ENCODE measurements at places on chromosomes 12 and 14. TPM values are rescaled to one million over a fixed set of nuclear protein-coding genes. Genes with fewer than 3 reads are reported as not detected.
A peak's percentile ranks its signal among the peaks of the same experiment; 100 is the strongest.

DNA sequence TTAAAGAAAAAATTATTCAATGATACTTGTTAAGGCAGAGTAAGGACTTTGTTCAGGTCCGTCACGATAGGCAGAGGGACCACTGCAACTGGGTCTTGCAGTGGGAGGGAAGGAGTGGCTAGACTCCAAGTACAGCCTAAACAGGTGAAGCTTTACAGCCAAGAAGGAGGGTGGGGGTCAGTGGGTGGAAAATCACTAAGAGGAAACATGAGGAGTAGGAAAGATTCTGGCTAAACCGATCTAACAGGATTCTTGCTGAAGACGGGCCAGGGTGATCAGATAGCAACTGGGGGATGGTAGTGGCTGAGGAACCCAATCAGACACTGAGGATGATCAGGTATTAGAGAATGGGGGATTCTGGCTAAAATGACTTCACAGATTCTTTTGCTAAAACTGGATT, 100.2 kb downstream of the TTC7B start:
- DNase-seq, result peak; percentile 65

GRCh38 chr14:100664841-100665510, 61.7 kb upstream of the DLK1 start:
- peak; percentile 61 for DNase-seq

DNA sequence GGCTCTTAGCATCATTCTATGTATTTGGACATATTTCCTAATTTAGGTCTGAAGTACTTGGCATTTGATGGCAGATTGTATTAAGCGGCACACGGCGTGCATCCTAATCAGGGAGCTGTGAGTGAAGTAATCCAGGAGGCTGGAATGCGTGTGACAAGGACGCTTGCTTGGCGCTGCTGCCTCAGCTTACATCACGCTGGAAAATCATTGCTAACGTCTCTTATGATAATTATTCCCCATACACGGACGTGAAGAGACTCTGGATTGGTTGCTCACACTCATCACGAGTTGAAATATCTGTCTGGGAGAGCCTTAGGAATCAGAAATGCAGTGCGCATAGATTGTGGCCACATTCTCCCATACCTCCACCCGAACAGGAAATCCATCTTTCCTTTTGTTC, 85.3 kb downstream of the FBXW8 start:
- no peak for DNase-seq

DNA sequence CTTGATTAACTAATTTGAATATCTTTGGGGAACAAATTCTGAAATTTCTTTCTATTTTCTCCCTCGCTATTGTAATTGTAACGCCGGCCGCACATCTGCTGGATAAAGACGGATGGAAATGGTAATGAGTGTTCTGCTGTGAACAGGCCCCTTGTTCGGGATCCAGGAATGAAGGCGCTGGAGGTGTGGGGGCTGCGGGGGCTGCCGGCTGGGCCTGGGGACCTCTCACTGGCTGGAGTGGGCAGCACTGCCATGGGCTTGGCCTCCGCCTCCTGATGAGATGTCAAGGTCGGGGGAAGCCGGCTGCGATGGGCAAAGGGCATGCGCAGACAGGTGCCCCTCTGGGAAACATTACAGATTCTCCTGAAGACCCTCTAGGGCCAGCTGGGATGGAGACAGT, 175.4 kb downstream of the PHETA1 start:
- DNase-seq, result no peak

- DNase-seq, result no peak
These were observed 58.8 kb downstream of the TRMT5 start for GRCh38 chr14:60922050-60922449.

- DNase-seq, result no peak
These were observed 4.6 kb downstream of the TTC7B start for GRCh38 chr14:90811641-90812040.

DNA sequence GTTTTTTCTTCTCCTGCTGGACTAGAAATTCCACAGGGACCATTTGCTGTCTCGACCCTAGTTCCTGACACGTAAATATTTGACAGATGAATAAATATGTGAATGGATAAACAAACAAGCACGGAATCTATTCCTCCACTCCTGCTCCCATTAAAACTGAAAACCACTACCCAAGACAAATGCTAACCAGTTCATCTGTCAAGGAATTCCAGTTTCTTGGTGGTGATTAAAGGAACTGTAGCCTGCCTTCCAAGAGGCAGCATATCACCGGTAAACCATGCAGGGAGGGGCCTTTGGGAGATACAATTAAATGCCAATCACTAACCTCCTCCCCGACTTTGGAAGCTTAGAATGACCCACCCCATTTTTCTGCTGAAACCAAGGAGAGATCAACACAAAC, 95.4 kb downstream of the TTC7B start:
- DNase-seq, result no peak

DNA sequence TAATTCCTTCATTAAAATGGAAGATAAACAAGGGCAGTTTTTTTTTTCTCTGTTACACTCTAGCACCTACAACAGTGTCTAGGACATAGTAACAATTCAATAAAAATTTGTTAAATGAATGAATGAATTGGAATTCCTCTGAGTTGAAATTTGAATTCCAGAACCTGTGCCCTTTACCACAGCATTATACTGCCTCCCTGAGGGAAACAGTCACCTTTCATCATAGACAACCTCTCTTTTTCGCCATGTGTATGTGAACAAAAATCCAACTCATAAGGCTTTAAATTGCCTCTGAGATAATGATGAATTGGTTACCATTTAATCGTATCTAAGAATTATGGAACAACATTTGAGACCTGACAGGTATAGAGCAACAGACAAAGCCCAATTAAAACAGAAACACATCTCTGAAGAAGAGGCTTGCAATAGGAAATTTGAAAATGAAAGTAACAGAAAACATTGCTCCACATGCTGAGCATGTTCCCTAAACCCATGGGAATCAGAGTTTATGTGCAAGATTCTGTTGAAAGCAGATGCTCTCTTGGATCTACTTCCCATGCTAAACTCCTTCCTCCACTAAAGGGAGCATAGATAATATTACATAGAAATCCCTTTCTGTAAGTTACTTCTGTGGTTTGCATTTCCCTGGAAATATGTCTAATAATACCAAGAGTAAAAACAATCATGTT, 657.8 kb downstream of the GALC start:
- DNase-seq, result peak; percentile 55

- no peak for DNase-seq
These were observed 36.2 kb downstream of the EML1 start for GRCh38 chr14:99829450-99829849.

GRCh38 chr12:120060196-120060595, 56.4 kb downstream of the RAB35 start:
- no peak for DNase-seq

- no peak for DNase-seq
These were observed 83.2 kb downstream of the ITPR2 start for GRCh38 chr12:26749781-26750180.

DNA sequence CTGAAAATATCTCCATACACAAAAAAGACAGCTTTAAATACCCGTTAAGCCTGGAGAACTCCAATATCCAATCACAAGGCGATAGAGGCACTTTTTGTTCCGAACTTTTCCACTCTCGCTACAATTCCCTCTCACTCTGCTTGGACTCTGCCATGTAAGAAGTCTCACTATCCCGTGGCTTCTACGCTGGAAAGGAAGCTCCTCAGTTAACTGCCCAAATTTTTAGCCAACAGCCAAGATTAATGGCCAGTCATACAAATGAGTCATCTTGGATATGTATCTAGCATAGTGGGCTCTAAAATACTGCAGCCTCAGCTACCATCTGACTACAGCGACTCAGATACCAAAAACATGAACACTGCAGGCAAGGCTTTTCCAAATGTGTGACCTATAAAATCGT, 45.5 kb upstream of the RERGL start:
- no peak for DNase-seq

GRCh38 chr14:31787377-31787776, 226.2 kb downstream of the NUBPL start:
- no peak for DNase-seq

DNA sequence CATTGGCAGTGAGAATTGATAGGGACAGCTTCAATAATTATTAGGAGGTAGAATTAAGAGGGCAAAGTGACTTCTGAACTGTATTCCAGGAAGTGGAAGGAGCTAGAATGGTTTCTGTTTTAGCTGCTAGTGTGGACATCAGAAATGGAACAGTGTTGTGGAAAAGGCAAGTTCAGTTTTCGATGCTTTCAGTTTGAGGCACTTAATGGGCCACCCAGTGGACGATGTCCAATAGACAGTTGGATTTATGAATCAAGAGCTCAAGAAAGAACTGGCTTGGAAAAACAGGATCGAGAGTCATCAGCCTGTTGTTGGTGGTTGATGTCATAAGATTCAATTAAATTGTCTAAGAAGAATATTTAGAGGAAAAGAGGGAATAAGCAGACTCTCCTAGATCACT, 136.3 kb downstream of the DYRK2 start:
- DNase-seq, result no peak

DNA sequence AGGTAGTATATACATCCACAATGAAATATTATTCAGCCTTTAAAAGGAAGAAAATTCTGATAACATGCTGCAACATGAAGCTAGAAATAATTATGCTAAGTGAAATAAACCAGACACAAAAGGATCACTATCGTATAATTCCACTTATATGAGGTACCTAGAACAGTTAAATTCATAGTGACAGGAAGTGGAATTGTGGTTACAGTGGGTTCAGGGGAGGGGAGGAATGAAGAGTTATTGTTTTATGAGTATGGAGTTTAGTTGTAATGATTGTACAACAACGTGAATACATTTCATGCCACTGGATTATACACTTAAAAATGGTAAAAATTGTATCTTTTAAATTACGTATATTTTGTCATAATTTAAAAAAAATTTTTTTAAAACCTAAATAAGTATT, 21.0 kb downstream of the EEA1 start:
- no peak for DNase-seq

- DNase-seq, result peak; percentile 19
These were observed 1.1 kb downstream of the PPP1R1A start for GRCh38 chr12:54587315-54587873.

GRCh38 chr14:57871459-57872080, 5.7 kb upstream of the SLC35F4 start:
- DNase-seq, result peak; percentile 25

- DNase-seq, result no peak
These were observed 80.3 kb downstream of the SYNE2 start for GRCh38 chr14:63933110-63933509.

GRCh38 chr14:97377550-97377949, 580.4 kb downstream of the VRK1 start:
- DNase-seq, result no peak

DNA sequence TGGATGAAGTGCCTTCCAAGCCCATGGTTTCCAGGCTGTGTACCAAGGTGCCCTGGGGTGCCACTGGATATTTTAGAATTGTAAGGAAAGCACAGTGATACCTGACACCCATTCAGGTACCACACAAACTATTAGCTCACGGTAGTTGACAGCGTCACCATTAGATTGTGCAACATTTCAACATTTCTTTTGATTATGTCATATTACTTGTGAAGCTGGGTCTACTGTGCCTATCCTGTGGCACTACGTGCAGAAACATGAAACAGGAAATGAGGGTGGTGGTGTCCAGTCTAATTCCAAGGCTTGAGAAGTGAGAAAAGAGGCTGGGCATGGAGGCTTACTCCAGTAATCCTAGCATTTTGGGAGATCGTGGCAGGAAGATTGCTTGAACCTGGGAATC, 75.5 kb upstream of the CPM start:
- peak; percentile 15 for DNase-seq

DNA sequence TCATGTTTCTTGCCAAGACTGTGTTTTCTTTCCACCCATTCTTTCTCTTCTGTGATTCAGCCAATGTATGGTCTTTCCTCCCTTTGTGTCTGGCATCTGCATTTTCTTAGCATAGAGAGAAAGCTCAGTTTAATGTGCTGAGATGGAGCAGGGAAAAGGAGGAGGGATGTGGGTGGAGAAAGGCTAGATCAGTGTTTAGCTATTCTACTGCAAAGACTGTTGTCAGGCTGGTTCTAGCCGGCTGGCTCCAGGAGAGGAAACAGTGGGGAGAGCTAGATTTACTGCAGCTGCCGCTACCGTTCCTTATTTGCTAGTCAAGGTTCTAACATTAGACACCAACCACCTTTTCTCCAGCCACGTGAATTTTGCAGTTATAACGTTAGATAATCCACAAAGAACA, 5.2 kb upstream of the RIMKLB start:
- DNase-seq, result peak; percentile 98

- no peak for DNase-seq
These were observed 11.4 kb downstream of the PLEKHG6 start for GRCh38 chr12:6321905-6322304.

DNA sequence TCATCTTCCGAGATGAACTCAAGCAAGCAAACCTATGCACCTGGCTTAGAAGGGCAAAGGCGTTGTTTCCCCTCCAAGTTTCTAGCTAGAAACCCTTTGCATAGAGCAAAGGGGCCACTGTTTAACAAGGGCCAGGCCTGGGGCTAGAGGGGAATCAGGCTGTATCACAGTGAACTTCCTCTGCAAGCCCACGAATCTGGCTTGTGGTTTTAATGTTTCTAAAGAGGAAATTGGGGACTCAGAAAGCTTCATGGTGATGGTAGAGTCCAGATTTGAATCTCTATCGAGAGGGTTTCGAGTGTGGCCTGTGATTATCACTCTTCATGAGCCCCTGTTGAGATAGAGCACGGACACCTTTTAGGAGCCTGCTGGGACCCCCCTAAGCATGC, 189.9 kb downstream of the VRK1 start:
- no peak for DNase-seq

GRCh38 chr12:20555771-20556170, 139.4 kb upstream of the SLCO1C1 start:
- DNase-seq, result no peak

DNA sequence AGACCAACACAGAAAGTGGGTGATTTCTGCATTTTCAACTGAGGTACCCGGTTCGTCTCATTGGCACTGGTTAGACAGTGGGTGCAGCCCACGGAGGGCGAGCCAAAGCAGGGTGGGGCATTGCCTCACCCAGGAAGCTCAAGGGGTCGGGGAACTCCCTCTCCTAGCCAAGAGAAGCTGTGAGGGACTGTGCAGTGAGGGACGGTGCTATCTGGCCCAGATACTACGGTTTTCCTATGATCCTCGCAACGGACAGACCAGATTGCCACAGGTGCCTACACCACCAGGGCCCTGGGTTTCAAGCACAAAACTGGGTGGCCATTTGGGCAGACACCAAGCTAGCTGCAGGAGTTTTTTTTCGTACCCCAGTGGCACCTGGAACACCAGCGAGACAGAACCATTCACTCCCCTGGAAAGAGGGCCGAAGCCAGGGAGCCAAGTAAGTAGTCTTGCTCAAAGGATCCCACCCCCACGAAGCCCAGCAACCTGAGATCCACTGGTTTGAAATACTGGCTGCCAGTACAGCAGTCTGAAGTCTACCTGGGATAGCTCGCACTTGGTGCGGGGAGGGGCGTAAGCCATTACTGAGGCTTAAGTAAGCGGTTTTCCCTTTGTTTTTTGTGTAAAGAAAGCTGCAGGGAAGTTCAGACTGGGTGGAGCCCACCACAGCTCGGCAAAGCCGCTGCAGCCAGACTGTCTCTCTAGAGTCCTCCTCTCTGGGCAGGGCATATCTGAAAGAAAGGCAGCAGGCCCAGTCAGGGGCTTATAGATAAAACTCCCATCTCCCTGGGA, 25.5 kb upstream of the NAA30 start:
- no peak for DNase-seq

The OR4Q2 gene
- total RNA-seq, result 1.4 TPM

The IL22 gene
- 16.4 TPM for total RNA-seq

The SERPINA3 gene
- total RNA-seq, result 13.2 TPM

The DTX1 gene
- total RNA-seq, result 2.9 TPM

The CLECL1 gene
- 2.4 TPM for total RNA-seq

The SYT1 gene
- total RNA-seq, result 8.4 TPM

The GPR68 gene
- total RNA-seq, result not detected

The DDN gene
- total RNA-seq, result 5.5 TPM

The PTGDR gene
- total RNA-seq, result 3.9 TPM
